ENCODE measurements at places on chromosomes 13 and 19. TPM values are rescaled to one million over a fixed set of nuclear protein-coding genes. Genes with fewer than 3 reads are reported as not detected.

TMEM59L gene
- total RNA-seq = 2.2 TPM

CEACAM21 gene
- not detected for total RNA-seq

RBM26 gene
- total RNA-seq = 28.1 TPM

ZNF486 gene
- 6.9 TPM for total RNA-seq

CCDC61 gene
- 5.4 TPM for total RNA-seq

PSG2 gene
- not detected for total RNA-seq

LSM7 gene
- 130 TPM for total RNA-seq

ZNF582 gene
- total RNA-seq = 5.4 TPM

CYP4F11 gene
- not detected for total RNA-seq

OR7A5 gene
- total RNA-seq = not detected

TMEM255B gene
- not detected for total RNA-seq

RFX2 gene
- 10.7 TPM for total RNA-seq

EXOC3L2 gene
- under 0.01 TPM for total RNA-seq

FFAR3 gene
- not detected for total RNA-seq

ZNF776 gene
- 8.1 TPM for total RNA-seq

PLK5 gene
- not detected for total RNA-seq

TUBB4A gene
- 0.41 TPM for total RNA-seq

POLR2E gene
- 27.7 TPM for total RNA-seq

ZNF625 gene
- total RNA-seq = 18.6 TPM

MCF2L gene
- 8.0 TPM for total RNA-seq

S1PR2 gene
- 9.7 TPM for total RNA-seq

ZNF730 gene
- total RNA-seq = 0.16 TPM

GRIN2D gene
- total RNA-seq = 1.2 TPM

CYP2A6 gene
- not detected for total RNA-seq

IZUMO4 gene
- total RNA-seq = 1.4 TPM

CYP4F12 gene
- total RNA-seq = not detected

C19orf85 gene
- not detected for total RNA-seq

CLDND2 gene
- 0.36 TPM for total RNA-seq

RASGRP4 gene
- total RNA-seq = not detected

ZNF222 gene
- 7.9 TPM for total RNA-seq

LAIR1 gene
- not detected for total RNA-seq

CEACAM7 gene
- not detected for total RNA-seq

ZNF723 gene
- not detected for total RNA-seq

GARIN5A gene
- not detected for total RNA-seq

MIDN gene
- total RNA-seq = 23.2 TPM

TPTE2 gene
- not detected for total RNA-seq

SLITRK1 gene
- total RNA-seq = not detected

HAUS5 gene
- 5.7 TPM for total RNA-seq

KIR3DL1 gene
- not detected for total RNA-seq

FGF21 gene
- not detected for total RNA-seq

ZNF229 gene
- 23.4 TPM for total RNA-seq

Measured in fibroblast of the aortic adventitia (primary cell).